Left ventricle myocardium superior (tissue), 1 donor: ENCODE measurements at places on chromosomes 4 and X.

DNA sequence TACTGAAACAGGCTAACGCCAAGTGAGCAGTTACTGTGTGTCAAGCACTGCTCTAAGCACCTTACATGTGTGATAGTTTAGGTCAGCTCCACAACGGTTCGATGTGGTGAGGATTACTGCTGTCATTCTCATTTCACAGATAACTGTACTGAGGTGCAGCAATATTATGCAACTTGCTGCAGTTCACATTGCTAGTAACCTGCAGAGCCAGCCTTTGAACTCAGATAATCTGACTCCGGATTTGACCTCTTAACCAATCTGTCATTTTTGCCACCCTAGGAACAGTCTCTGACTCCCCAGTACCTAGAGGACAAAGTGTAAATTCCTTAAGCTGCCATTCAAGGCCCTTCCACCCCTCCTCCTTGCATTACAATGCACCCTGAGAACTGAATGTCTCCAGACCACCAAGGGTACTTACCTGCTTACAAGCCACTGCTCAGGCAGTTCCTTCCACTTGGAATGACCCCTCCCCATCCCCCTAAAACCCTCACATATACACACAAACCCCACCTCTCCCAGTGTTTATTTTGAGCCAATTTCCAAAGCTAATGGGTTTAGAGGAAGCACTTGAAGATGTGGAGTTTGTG, 24.9 kb downstream of the EFNB1 start:
- DNase-seq: no peak

GRCh38 chrX:65516756-65517155, 17.8 kb downstream of the LAS1L start:
- no peak for DNase-seq

DNA sequence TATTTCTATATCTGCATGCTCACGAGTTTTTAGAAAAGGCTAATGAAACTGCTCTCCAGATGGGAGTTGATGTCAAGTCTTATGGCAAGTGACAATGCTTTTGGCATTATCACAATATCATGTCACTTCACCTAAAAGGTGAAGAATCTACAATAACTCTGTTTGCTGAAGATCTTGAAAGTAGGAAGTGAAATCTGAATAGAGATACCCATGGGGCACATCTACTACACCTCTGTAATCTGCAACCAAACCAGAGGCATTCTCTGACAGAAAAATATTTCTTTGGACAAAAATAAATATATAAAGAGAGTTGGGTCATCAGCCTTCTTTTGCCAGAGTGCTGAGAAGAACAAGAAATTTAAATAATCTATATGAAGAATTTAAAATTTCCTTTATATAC, 3.9 kb upstream of the VAMP7 start:
- DNase-seq: no peak

DNA sequence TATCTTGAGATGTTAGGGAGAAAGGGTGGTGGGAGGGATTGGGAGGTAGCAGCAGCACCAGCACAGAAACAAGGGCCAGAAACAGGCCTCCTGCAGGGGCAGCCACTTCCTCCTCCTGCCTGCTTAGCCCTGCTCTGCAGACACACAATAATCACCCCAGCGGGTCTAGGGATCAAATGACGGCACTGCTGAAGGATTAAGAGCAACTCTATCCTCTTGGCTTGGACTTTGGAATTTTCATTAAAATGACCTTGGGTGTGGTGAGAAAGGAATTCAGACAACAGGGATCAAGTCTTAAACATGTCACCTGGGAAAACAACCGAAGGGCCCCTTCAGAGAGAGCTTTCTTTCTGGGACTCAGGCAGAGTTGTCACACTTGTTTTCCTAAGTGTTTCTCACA, 353.4 kb downstream of the SPRY1 start:
- DNase-seq: no peak

DNA sequence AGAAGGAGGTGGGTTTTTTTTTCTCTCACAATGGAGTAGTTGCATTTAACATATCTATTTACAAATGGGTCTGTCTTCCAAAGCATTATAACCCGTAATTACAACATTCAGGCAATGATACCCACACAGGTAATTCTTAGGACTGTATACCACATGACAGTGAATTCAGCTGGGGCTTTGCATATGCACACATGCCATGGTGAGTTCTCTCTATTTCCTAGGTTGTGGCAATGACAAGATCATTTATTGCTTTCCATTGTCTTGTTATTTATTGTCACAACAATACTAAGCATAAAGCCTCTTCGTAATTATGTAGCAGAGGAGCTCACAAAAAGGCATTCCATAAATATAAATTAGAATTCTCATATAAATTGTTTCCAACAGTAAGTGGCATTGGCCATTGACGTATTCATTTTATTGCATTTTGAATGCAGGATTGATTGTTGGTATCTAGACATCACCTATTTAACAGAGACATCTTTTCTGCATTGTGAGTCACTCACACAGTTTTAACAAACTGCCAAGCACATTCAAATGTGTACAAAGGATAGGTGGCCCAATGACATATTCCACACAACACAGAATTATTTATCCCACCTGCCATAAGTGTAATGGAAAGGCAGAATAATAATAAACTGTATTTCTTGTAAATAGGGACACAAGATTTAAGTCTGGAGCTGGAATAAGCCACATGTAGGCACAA, 390.7 kb upstream of the GALNT7 start:
- DNase-seq: no peak
